Type B pancreatic cell (in vitro differentiated cells): ENCODE measurements at places on chromosomes 12 and 14.

DNA sequence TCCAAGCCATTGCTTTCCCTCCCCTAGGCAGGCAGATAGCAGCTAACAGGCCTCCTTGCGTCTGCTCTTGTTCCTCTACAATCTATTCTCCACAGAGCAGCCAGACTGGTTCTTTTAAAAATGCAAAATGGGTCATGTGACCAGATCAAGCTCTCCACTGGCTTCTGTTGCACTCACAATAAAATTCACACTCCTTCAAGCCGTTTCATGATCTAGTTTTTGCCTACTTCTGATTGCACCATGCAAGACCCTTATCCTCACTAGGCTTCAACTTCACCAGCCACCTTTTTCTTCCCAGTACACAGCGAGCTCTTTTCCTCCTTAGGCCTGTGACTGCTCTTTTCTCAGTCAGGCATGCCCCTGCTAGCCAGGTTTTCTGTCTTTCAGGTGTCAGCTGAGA lies 6.1 kb upstream of the KRAS start:
- peak overlapping the region; percentile 50 for H3K4me3 ChIP-seq
- peaks cover 6% of the 10 kb centered on the region for H3K36me3 ChIP-seq
- DNase-seq = no peak
- no peaks in the 10 kb centered on the region for H3K27me3 ChIP-seq

DNA sequence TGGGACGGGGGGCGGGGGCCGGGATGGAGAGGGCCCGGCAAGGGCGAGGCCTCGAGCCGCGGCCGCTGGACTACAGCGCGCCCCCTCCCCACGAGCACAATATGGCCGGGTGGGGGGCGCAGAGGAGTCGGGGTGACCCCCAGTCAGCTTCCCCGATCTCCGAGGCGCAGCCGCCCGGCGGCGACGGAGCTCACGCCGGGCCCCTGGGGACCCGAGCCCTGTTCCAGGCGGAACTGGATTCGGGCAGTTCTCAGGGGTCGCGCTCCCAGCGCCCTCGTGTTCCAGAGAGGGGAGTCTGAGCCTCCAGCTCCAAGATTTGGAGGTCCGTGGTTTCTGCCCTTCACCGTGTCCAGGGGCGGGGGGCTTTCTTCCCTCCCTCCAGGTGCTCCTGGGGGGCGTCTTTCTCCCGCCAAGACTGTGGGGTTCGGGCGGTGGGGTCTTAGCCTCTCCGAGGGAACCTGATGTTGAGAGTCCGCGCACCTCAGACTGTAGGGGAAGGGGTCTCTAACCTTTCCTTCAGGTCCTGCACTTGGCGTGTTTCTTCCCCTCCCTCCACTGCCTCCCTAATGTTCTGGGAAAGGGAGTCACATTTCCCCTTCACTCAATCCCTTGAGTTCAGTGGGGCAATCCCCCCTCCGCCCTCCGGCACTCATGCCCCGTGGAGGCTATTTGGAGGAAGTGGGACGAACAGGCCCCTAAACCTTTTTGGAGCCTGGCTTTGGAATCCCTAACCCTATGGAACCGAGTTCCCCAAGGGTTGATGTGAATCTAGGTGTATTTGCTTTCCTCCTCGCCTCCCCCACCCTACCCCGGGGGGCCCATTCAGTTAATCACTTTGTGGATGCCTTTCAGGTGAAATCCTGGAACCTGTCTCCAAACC lies 584 bp downstream of the ACVR1B start:
- H3K4me1 ChIP-seq = peaks cover 45% of the 10 kb centered on the region
- H3K27me3 ChIP-seq = peaks cover 21% of the 10 kb centered on the region
- DNase-seq = no peak
- H3K4me3 ChIP-seq = peak overlapping the region; percentile 83
- peak overlapping the region; percentile 61 for H3K27ac ChIP-seq

DNA sequence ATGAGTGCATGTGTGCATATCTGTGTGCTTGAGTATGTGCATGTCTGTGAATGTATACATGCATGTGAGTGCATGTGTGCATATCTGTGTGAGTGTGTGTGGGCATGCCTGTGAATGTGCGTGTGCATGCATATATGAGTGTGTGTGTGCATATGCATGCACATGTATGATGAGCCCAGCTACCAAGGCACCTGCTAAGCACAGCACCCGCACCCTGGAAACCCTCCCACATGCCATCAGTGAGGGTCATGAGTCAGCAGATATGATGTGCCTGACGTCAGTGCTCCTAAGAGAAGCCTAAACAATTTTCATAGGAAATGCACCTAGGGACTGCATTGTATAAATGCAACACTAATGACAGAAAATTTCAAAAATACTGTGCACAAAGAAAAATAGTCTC lies 151.1 kb downstream of the KIF26A start:
- H3K4me3 ChIP-seq = no peak overlapping the region
- no peak overlapping the region for H3K27ac ChIP-seq
- no peak for DNase-seq
- H3K36me3 ChIP-seq = no peaks in the 10 kb centered on the region

DNA sequence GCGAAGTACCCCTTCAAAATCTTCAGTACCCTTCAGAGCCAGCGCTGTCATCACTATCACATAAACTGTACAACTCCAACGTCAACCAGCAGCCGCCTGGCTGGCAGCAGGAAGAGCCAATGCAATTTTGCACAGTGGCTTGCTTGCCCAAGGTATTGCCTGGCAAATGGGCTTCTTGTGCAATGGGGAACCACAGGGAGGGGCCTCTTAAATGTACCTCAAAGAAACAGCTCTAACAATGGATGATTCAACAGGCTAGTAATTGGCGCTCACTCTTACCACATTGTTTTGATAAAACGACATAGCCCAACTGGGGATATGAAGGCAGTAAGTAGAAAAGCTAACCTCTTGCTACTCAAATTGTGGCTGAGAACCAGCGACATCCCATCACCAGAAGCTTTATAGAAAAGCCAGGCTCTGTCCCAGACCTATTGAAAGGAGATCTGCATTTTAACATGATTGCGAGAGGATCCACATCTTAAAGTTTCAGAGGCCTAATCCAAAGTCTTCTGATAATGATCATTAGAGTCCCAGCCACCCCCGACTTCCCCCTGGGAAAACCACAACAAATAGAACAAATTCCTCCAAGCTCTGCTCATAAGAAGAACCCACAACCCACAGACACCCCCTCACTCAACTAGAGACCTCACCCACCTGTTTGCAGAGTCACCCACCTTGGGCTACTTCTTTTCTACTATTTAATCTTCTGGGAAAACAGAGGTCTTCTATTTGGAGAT lies 125.3 kb upstream of the HIF1A start:
- H3K27ac ChIP-seq = no peak overlapping the region
- H3K36me3 ChIP-seq = no peaks in the 10 kb centered on the region
- H3K4me3 ChIP-seq = peak overlapping the region; percentile 29
- peaks cover 28% of the 10 kb centered on the region for H3K27me3 ChIP-seq
- DNase-seq = no peak
- peaks cover 44% of the 10 kb centered on the region for H3K4me1 ChIP-seq

GRCh38 chr14:104766863-104767633 lies 14.1 kb downstream of the SIVA1 start:
- H3K4me1 ChIP-seq = peaks cover 31% of the 10 kb centered on the region
- peaks cover 25% of the 10 kb centered on the region for H3K36me3 ChIP-seq
- DNase-seq = no peak
- no peaks in the 10 kb centered on the region for H3K27me3 ChIP-seq

DNA sequence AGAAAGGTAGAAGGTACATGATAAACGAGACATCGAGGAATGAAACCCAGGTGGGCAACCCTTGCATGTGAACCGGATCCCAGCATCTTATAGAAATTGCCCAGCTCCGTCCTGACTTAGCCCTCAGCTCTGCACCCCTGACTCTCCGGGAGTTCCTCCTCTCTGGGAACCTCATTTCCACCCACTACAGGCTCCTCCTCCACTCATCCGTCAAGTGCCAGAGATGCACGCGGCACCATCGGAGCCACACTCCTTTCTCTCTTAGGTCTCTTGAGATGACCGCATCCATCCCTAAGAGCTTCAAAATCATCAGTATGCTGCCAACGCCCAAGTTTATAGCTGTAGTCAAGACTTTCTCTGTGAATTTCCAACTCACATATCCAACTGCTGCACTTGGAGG lies 84.7 kb downstream of the TTC7B start:
- H3K36me3 ChIP-seq = peaks cover 17% of the 10 kb centered on the region
- peak; percentile 18 for DNase-seq
